ENCODE measurements at places on chromosomes 1 and 21. TPM values are rescaled to one million over a fixed set of nuclear protein-coding genes. Genes with fewer than 3 reads are reported as not detected.
A peak's percentile ranks its signal among the peaks of the same experiment; 100 is the strongest.

DNA sequence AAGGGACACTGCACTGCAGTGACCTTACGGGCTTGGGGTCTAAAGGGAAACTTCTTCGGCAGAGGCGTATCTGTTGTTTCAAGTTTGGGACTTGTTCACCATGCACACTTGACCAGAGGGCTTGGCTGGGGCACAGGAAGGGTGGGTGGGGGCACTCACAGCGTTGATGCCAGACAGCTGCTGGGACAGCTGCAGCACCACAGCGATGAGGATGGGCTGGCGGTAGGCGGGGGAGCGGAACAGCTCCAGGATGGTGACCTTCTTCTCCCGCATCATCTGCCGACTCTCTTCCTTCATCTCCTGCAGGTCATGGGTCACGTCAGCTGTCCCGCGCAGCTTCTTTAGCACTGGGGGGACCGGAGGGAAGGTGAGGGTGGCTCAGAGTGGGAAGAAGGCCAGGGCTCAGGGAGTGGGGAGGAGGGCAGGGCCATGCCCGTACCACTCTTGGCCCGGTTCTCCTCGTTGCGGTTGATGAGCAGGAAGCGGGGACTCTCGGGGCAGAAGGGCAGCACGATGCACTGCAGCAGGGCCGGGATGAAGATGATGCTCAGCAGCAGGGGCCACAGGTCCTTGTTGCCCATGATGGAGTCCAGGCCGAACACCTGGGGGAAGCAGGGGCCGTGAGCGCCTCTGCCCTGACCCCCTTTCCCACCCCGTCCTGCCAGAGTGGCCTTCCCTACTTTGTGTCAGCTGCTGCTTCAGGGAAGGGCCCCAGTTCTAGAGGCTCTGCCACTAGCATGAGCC lies 29.1 kb downstream of the SLC2A1 start:
- no peak for DNase-seq

- DNase-seq, result no peak
Observed at GRCh38 chr1:198330982-198331615, 174.3 kb downstream of the NEK7 start.

- peak; percentile 83 for DNase-seq
Observed at GRCh38 chr1:4045397-4046010, 145.4 kb upstream of the C1orf174 start.

GRCh38 chr1:152036267-152037216 lies at the start of gene S100A11:
TSS of gene S100A11 (minus strand) at chr1:152037004. CDS start at chr1:152036915, 89 bp downstream.
- peak; percentile 86 for DNase-seq

- no peak for DNase-seq
Observed at GRCh38 chr1:64199154-64199553, 4.3 kb upstream of the UBE2U start.

DNA sequence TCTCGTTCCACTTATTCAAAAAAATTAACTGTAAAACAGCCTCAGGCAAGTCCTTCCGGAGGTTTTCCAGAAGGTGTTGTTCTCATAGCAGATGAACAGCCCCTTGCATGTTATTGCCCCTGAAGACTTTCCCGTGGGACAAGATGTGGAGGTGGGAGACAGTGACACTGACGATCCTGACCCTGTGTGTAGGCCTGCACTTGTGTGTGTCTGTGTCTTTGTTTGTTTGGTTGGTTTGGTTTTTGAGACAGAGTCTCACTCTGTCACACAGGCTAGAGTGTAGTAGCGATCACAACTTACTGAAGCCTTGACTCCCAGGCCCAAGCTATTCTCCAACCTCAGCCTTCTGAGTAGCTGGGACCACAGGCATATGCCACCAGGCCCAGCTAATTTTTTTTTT lies 12.6 kb downstream of the ETV3L start:
- DNase-seq, result no peak

DNA sequence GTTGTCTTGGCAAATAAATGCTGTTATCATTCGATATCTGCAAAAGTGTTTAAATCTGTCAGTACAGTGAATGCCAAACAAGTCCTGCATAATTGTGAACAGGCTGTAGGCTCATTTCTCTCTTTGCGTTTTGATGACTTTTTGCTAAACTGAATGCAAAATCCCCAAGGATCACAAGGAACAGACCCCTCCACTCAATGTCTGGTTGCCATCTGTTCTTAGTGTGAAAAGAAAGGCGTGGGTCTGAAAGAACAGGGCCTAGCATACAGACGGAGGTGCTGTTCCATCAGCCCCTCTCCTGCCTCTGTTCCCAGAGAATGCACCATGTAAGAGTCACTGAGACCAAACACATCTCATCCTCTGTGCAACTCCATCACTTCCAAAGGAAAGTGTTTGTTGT lies 40.4 kb downstream of the EIF2B3 start:
- no peak for DNase-seq

- DNase-seq, result no peak
Observed at GRCh38 chr1:92365378-92366039, 66.7 kb downstream of the RPAP2 start.

DNA sequence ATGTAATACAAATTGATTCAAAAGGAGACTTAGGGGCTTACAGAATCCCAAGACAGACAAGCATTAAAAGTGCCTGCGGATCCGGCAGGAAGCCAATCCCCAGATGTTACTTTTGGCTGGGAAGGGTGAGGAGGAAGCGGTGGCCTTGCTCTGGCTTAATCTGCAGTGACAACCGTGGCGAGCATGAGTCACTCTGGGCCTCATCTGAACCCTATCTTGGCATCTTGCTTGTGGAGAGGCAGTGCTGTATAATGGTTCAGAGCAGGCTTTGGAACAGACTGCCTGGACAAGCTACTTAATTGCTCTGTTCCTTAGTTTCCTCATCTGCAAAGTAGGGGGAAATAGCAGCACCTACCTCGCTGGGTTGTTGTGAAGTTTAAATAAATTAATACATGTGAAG lies 74.1 kb downstream of the XCL2 start:
- DNase-seq, result no peak

- DNase-seq, result no peak
Observed at GRCh38 chr1:168708698-168709404, 20.2 kb downstream of the DPT start.

GRCh38 chr1:234727018-234727940 lies 117.3 kb upstream of the IRF2BP2 start:
- DNase-seq, result no peak

DNA sequence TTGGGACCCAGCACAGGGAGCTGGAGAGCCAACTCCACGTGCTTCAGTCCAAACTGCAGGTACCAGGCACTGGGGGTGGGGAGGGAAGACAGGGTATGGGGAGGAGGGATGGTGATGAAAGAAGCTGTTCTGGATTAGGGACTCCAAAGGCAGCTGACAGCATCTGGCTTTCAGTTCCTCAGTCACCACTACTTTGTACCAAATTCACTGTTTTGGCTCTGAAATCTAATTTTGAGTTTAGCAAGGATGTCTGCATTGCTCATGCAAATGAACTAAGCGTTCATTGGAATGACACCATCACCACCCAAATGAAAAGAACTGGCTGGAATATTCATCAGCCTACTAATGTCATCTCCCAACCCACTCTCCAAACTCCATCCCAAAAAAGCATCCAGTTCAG lies 8.7 kb downstream of the C1orf74 start:
- DNase-seq, result no peak

EDN2 gene
- not detected for total RNA-seq

OR14K1 gene
- total RNA-seq, result not detected

GRCh38 chr1:223102797-223103533 lies 40.1 kb downstream of the TLR5 start:
- DNase-seq, result no peak

DNA sequence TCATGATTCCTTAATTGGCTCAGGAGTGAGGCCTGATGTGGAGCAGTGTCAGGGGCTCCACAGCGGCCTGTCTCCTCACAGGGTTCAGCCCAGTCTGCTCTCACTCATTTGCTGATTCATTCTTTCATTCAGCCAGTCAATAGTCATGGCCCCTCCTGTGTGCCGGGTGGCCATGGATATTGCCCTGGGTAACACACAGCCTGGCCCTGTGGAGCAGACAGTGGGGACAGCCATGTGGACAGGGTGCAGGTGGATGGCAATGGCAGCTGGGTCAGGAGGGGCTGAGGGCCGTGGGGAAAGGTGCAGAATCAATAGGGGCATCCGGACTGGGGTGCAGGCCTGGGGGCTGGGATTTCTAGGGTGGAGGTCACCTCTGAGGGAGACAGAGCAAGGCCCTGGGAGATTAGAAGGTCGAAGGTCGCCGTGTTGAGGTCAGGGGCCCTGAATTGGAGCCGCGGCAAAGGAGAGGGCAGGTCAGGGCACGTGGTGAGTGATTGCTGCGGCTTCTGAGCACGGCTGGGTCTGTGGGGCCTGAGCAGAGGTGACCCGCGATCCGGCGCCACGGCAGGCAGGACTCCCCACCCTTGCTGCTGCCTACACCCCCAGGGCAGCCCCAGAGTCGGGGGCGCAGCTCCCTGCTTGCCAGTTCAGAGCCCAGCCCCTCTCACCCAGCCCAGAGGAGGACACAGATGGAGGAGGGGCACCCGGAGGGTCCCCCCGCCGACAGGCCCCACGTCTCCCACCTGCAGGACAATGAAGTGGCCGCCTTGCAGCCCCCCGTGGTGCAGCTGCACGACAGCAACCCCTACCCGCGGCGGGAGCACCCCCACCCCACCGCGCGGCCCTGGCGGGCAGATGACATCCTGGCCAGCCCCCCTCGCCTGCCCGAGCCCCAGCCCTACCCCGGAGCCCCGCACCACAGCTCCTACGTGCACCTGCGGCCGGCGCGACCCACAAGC lies 33.4 kb downstream of the SLC19A1 start:
- no peak for DNase-seq

DNA sequence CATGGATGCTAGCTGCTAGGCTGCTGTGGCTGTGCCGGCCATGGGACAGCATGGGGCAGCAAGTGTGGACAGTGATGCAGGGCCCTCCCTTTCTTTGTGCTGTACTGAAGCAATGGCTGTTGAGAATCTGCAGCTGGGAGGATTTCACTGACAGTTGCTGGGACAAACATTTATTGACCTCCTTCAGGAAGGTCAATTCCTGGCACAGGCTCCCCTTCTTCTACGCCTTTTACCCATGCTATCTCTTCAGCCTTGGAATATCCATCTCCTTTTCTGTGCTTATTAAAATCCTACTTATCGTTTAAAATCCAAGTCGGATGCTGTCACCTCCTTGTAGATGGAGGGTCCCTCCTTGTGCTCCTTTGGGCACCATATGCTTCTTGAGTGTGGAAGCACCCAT lies 213.1 kb upstream of the USP24 start:
- no peak for DNase-seq

DNA sequence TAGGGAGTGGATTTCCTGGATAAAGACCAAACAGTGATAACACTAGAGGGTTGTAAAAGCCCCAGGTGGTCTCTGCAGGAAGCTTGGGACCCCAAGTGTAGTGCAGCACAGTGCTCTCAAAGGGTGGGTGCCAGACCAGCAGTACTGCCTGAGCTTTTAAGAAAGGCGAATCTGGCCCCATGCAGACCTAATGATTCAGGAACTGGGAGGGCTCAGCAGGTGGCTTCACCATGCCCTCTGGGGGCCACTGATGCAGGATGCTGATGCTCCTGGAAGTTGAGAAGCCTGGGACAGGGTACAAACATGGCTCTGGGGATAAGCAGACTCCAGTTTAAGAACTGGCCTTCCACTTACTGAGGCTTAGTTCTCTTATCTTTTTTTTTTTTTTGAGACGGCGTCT lies 29.1 kb upstream of the NEK2 start:
- no peak for DNase-seq

DNA sequence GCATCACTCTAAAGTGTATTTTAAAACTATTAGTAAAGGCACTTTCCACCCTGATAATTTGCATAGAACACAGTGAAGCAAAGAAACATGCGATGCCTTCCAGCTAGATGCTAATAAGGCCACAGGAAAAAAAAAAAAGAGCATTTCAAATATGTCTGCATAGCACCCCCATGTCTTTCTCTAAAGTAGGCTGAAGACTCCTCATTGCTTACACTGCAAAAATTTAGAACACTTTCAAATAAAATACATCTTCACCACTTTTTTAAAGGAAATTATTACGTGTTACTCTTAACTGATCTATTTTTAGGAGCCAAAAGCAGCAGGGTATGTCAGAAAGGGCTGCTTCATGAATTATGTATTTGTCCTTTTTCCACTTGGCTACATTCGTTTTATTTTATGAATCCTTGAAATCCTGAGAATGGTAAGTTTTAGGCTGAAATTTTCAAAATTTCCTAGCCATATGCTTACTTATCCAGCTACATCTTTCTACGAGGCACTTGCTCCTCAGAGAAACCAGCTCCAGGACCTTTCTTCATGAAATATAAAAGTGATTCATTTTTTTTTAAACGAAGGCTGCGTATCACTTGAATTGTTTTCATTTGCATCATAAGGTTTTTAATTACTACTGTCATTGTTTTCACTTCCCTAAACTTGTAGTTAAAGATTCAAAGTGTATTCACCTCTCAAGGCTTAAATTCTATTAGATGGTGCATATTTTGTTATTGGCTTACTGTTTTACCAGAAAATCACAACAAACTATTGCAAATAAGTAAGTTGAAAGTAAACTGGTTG lies 513.0 kb downstream of the PTPRC start:
- DNase-seq, result no peak

- no peak for DNase-seq
Observed at GRCh38 chr1:59016390-59016789, 232.5 kb upstream of the JUN start.

GRCh38 chr1:89502895-89503294 lies 21.7 kb upstream of the LRRC8B start:
- DNase-seq, result no peak

EPHA8 gene
- not detected for total RNA-seq

DNA sequence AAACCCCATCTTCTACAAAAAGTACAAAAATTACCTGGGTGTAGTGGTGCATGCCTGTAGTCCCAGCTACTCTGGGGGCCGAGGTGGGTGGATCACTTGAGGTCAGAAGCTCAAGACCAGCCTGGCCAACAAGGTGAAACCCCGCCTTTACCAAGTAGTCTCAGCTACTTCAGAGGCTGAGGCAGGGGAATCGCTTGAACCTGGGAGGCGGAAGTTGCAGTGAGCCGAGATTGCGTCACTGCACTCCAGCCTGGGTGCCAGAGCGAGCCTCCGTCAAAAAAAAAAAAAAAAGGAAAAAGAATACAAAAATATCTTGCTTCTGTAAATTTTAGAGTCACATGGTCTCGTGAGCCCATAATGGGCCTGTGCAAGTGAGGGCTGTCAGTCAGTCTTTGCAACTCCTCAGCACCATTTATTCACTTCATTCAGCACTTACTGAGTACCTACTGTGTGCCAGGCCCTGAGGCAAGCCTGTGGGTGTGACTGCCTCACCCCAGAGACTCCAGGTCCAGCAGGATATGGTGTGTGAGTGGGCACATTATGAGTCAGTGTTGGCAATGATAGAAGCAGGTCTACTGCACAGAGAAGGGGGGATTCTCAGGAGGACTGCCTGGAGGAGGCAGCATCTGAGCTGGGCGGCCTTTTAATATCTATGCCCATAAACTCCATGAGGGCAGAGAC lies 46.8 kb upstream of the TARDBP start:
- DNase-seq, result no peak

IFI44L gene
- 0.54 TPM for total RNA-seq

RASSF5 gene
- total RNA-seq, result 29.5 TPM
